ENCODE measurements at places on chromosomes 13 and 19.
A peak's percentile ranks its signal among the peaks of the same experiment; 100 is the strongest.

GRCh38 chr19:31160336-31160926 is 188.8 kb downstream of the TSHZ3 start:
- DNase-seq = no peak

- DNase-seq = no peak
These were observed 505 bp upstream of the SHKBP1 start for GRCh38 chr19:40576151-40576584.

- DNase-seq = no peak
These were observed 299.7 kb downstream of the TEX29 start for GRCh38 chr13:111620166-111620565.

- no peak for DNase-seq
These were observed 10.5 kb downstream of the COMP start for GRCh38 chr19:18780631-18781030.

DNA sequence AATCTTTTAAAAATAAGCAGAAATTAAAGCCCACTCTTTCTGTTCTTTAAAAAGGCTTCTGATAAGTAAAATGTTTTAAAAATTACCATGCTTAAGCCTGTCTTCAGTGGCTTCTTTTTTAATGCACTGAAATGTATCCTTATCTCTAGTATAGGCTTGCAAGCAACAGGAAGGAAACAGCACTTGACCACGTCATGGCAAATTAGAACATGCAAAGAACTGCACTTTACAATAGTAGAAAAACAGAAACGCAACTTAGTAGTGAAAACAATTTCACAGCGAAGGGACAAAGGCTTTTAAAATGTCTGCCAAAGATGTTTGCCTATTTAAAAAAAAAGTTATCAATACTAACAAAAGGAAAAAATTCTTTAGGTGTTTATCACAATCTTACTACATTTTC is 36.3 kb downstream of the ELF1 start:
- peak; percentile 93 for DNase-seq

GRCh38 chr13:90717451-90717936 is 630.0 kb upstream of the MIR17HG start:
- peak; percentile 1 for DNase-seq

Data from inflammatory macrophage treated with lipopolysaccharide for 4 hours (primary cell).